Uterine smooth muscle cell (primary cell): ENCODE measurements at places on chromosomes 6 and 20. TPM values are rescaled to one million over a fixed set of nuclear protein-coding genes. Genes with fewer than 3 reads are reported as not detected.

EFHC1 gene
- 21.6 and 22.9 TPM in 2 replicates for total RNA-seq

CST8 gene
- total RNA-seq = not detected in 2 replicates

DST gene
- 448 and 553 TPM in 2 replicates for total RNA-seq

DNAJC5 gene
- total RNA-seq = 55.2 and 60.0 TPM in 2 replicates

RHAG gene
- not detected in 2 replicates for total RNA-seq
